ENCODE measurements at places on chromosomes 11 and 22.
A peak's percentile ranks its signal among the peaks of the same experiment; 100 is the strongest.

GRCh38 chr11:82747471-82747870 lies 13.8 kb upstream of the FAM181B start:
- no peak for DNase-seq

DNA sequence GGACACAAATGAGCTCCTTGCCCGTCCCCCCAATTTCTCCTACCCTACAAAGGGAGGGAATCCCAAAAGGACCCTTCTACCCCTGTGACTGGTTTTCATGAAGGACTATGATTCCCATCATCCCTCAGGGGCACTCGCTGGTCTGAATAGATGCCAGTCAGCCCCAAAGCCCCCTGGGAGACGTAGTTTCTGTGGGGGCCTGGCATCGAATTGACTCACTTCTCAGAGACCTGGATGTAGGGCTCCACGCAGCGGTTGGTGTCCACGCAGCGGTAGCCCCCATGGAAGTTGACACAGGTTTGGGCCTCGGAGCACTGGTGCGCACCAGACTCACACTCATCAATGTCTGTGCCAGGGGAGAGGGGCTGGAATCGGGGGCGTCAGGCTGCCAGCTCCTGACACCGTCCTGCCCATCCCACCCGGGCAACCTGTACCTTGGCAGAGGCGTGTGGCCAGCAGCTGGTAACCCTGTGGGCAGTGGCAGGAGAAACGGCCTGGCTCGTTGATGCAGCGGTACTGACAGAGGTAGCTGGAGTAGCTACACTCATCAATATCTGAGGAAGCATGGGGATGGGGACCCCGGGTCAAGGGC lies 4.4 kb downstream of the EFEMP2 start:
- no peak for DNase-seq

GRCh38 chr11:117795638-117796455 lies 1.2 kb downstream of the DSCAML1 start:
- DNase-seq = no peak

GRCh38 chr11:41897991-41898390 lies 438.5 kb upstream of the LRRC4C start:
- DNase-seq = no peak

DNA sequence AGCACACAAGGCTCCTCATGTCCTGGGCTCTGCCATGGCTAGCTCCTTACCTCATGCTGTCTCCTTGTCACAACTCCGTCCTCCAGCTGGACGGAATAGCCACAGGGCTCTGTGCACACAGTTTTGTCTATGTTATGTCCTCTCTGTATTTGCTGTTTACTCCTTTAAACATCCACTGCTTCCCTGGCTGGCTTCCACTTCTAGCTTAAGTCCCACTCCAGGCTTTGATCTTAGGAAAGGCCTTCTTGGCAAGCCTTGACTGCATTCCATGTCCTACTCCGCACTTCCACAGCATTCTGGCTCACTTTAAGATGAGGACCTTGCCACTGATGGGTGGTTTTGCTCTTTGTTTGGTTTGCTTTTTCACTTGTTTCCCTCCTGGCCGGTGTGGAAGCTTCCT lies 22.9 kb upstream of the ROBO3 start:
- no peak for DNase-seq

- no peak for DNase-seq
Observed at GRCh38 chr22:43396934-43397457, 14.8 kb upstream of the MPPED1 start.

DNA sequence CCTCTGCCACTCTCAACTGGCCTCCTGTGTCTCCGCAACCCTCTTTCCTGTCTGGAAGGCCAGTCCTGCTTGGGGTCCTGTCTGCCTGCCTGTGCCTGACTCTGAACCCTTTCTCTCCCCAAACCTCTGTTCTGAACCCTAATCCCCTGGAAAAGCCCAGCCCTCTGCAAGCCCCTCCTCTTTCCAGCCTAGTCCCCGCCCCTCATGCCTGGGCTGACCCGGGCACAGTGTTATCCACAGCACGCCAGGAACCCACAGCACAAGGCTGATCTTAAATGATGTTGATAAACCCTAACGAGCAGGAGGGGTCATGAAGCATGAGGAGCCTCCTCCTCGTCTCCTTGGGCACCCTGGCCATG lies at the start of gene IFITM10:
Gene IFITM10 (minus strand): TSS at position 115 of the 359 bp plus-strand sequence. CDS start 153 bp downstream, outside the sequence.
- no peak for DNase-seq

DNA sequence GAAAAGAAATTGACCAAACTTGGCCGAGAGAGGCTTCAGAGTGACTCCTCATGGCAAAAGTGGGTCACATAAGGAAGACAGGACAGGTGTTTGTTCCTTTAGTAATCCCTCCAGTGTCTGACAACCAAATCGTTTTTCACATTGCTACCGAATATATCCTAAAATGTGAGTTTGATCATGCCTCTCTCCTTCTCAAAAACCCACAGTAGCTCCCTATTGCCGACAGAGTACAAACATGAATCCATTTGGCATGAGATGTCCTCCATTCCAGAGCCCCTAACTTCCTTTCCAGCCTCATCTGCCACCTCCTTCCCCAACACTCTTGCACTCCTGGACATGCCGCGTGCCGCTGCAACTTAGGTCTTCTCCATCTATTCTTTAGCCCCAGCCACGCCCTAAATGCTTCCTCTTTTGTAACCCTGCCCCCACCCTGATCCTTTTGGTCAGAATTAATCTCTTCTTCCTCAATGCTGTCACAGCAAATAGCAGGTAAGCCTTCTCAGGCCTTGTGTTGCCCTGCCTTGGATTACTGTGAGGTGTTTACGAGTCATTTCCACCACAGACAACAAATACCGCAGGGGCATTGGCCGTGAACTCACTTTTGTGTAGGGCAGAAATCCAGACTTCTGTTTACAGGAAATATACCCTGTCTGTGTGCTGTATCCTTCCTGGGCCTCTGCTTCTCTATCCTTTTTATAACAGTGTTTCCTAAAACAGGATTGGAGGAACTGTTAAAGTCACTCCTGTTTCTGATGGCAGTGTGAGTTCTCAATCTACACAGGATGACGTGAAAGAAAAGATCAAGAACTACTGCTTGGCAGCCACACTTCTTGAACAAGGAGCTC lies 66.0 kb upstream of the FTH1 start:
- no peak for DNase-seq

- DNase-seq = no peak
Observed at GRCh38 chr11:126280595-126280994, 2.3 kb upstream of the TIRAP start.

GRCh38 chr11:37527545-37527944 lies 929.5 kb upstream of the RAG2 start:
- no peak for DNase-seq

DNA sequence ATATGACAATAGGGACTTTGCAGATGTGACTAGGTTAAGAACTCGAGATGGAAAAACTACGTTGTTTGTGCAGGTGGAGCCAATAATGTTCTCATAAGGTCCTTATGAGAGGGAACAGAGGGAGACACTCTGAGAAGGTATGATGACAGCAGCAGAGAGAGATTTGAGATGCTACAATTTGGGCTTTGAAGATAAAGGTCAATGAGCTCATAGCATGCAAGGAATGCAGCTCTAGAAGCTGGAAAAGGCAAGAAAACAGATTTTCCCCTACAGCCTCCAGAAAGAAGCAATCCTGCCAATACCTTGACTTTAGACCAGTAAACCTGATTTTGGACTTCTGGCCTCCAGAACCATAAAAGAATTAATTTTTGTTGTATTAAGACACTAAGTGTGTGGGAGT lies 21.1 kb downstream of the FAM76B start:
- no peak for DNase-seq

GRCh38 chr11:86091566-86091965 lies 22.7 kb upstream of the PICALM start:
- DNase-seq = peak; percentile 76

DNA sequence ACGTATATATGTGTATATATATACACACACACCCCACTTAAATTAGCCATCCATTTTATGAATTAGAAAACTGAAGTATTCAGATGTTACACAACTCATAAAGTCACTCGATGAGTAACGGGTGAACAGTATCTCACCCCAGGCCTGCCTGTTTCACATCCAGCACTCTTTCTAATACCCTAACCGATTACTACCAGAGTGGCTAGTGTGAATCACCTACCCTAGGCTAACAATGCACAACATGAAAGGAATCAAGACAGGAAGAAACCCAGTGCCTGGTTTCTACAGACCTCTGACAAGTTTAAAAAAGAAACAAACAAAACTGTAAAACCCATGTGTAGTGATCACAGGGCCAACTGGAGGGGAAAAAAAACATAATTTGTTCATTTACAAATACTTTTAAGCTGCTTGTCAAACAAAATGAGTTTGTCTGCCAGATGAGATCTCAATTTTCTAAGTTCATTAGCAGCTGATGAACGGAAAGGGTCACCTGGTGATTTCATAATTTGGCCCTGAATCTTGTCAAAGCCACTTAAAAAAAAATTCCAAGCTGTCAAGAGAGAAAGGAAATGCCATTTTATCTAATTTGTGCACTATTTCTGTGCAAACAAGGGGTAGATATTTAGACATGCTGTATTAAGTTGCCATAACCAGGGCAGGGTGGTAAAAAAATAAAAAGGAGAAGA lies 134.8 kb downstream of the LARGE1 start:
- peak; percentile 34 for DNase-seq

DNA sequence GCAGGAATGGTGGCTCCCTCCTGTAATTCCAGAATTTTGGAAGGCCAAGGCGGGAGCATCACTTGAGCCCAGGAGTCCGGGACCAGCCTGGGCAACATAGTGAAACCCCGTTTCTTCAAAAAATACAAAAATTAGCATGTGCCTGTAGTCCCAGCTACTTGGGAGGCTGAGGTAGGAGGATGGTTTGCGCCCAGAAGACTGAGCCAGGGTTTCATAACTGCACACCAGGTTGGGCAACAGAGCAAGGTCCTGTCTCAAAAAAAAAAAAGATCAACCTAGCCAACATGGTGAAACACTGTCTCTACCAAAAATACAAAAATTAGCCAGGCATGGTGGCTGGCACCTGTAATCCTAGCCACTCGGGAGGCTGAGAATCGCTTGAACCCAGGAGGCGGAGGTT lies 6.4 kb downstream of the A4GALT start:
- DNase-seq = no peak

DNA sequence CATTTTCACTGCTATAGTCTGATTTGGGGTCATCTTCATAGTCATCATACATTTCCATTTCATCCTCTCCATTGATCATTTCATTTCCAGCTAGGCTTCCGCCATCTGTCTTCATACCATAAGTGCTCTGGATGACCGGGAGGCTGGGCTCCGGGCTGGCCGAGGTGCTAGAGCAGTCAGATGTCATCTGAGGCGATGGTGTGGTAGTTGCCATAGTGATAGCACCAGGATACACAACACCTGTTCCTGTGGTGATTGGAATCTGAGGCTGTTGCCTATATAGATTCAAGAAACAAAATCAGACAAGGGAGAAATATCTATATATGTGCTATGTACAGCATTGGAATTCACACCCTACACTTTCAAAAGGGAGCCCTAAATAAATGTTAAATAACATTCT lies 383.5 kb downstream of the SOX6 start:
- DNase-seq = no peak

DNA sequence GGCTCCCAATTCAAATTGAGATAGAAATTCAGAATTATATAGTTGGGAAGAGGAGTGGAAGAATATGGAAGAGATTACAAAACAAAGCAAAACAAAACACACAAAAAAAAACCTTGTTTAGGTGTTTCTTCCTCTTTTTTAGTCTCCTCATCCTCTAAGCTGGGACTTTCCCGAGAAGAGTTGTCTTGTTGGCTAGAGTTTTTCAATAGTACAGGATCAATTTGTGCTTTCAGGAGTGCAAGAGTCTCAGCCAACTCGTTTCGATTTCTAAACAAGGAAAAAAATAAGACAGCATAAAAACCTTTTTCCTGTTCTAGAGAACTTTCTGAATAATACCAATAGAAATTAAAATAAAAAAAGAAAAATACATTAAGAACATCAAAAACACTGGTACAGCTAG lies 87.8 kb upstream of the CLNS1A start:
- DNase-seq = no peak

DNA sequence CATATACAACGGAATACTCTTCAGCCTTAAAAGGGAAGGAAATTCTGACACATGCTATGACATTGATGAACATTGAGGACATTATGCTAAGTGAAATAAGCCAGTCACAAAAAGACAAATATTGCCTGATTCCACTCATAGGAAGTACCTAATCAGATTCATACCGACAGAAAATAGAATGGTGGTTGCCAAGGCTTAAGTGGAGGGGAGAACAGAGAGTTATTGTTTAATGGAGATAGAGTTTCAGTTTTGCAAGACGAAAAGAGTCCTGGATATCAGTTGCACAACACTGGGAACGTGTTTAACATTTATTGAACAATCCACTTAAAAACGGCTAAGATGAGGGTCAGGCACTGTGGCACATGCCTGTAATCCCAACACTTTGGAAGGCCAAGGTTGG lies 45.6 kb upstream of the HIPK3 start:
- DNase-seq = no peak

GRCh38 chr22:22599248-22599647 lies 40.2 kb upstream of the PRAME start:
- DNase-seq = no peak

DNA sequence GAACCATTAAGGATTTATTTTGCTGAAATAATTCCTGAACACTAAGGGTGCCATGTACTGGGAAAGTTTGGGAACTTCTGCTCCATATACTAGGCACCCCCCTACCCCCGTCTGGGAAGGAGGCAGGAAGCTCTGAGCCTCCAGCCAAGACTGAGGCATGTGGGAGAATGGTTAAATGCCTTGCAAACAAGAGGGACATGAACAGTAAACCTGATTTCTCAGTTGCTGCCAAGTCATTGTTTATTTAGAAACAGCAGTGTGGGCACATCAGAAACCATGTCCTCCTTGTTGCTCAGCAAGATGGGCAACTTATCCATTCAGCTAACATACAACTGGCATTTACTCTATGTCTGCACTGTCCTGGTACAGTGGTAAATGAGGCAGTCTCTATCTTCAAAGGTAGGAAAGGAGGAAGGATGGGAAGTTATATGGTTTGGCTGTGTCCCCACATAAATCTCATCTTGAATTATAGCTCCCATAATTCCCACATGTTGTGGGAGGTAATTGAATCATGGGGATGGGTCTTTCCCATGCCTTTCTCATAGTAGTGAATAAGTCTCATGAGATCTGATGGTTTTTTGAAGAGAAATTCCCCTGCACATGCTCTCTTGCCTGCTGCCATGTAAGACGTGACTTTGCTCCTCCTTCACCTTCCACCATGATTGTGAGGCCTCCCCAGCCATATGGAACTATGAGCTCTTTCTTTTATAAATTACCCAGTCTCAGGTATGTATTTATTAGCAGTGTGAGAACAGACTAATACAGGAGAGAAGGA lies 459.1 kb downstream of the MIAT start:
- no peak for DNase-seq

DNA sequence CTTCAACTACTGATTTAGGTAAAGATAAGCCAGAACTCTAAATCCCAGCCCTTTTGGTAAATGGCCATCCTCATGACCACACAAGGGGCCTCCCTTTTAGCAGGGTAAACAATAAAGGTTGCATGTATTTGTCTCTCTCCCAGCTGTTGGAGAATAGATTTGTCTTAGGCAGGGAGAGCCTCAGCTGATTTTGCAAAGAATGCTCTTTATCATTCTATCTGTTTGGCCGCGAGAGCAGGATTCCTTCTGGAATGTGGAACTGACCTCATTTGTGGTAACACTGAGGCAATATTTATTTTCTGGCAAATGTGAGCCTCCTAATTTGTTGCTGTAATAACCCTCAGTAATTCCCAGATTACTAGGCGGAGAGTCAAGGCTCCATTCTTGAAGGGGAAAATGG lies 15.3 kb downstream of the PTS start:
- peak; percentile 77 for DNase-seq
